Epithelial cell of proximal tubule (primary cell): ENCODE measurements at places on chromosomes 13 and 19. TPM values are rescaled to one million over a fixed set of nuclear protein-coding genes. Genes with fewer than 3 reads are reported as not detected.

Gene USE1
- total RNA-seq = 9.0 and 25.3 TPM in 2 replicates

Gene ADM5
- 1.9 and 2.8 TPM in 2 replicates for total RNA-seq

Gene ADAMTS10
- 2.0 and 4.8 TPM in 2 replicates for total RNA-seq

Gene LRRC25
- 0.06 TPM in 1 of 2 replicates, not detected in the other for total RNA-seq

DNA sequence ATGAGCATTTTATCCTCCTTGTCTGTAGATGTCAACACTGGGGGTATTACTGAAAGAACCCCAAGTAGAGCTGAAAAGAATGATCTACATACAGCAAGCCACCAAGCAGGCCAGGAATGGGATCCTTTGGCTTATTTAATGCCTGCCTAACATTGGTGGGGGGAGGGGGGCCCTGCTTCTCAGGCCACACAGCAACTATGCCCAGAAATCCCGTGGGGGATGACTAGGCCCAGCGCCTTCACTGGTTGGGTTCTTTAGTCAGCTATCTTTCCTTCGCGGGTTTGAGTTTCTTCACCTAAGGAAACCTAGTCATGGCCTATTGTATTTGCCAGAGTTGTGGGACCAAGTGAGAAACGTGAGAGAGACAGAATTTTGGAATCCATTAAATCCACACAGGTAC lies 80.5 kb downstream of the CCNA1 start:
- DNase-seq = no peak

DNA sequence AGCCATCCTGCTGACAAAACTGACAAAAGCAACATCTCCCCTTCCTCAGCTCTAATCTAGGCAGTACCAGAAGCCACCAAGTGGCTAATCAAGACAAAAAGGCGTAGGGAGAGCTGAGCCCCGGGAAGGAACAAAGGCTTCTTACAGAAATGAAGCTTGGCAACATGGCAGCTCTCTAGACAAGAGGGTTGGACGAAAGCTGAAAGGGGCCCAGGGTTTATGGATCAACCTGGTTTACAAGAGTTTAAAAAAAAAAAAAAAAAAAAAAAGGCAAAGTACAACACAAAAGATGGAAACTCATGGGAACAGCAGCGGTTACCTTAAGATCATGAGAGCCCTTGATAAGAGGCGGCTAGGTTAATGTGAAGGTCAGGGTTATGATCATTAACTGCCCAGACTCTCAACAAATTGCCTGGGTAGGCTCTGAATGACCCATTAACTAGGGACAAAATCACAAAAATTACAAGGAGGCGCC lies 14.0 kb downstream of the ZC3H4 start:
- no peak for DNase-seq

DNA sequence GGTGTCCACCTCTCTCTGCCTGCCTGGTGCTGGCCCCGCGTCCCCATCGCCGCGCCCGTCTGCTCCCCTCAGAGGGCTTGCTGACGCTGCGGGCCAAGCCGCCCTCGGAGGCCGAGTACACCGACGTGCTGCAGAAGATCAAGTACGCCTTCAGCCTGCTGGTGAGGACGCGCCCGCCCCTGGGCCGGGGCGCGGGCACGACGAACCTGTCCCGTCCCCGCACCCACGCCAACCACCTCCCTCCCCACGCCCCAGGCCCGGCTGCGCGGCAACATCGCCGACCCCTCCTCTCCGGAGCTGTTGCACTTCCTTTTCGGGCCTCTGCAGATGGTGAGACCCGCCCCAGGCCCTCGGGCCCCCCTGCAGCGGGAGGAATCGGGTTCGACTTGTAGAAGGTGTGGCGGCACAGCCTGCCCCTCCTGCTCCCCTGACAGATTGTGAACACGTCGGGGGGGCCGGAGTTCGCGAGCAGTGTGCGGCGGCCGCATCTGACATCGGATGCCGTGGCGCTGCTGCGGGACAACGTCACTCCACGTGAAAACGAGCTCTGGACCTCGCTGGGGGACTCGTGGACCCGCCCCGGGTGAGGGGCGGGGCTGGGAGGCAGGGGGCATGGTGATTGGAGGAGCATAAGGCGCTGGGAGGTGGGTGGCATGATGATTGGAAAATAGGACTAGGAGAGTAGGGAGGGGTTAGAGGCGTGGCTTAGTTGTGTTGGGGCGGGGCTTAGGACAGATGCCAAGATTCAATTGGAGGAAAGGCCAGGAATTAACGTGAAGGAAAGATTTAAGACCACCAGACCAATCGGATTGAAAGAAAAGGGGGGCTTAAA lies 6.6 kb downstream of the EPS8L1 start:
- no peak for DNase-seq

DNA sequence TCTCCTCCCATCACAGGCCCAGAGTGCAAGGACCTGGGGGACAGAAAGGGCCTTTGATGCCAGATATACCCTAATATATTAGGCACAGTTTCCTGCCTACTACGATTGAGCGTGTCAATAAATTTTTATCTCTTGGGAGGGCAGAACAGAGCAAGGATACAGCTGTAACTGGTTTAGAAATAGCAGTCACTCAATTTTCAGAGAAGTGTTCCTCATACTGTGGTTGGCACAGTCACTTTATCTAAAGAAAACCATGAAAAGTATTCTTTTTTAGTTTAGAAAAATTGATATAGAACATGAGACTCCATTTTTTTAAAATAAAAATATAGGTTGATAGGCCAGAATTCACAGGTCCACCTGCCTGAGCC lies 460 bp upstream of the ZNF155 start:
- no peak for DNase-seq

DNA sequence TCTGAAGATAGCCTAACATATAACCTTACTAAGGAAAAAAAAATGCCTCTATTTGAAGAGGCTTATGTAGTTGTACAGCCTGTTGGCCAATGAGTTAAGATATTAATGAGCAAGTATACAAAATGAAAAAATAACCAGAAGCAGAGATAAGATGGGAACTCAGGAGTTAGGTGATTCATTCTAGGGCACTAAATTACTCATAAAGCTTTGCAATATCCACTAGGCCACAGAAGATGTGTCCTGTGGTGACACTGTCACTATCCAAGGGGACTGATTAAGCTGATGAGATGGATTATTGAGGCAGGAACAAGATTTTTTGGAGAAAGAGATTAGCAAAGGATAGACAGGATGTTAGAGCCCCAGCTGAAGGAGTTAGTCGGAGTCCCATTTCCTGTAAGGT lies 99.6 kb downstream of the LIG4 start:
- no peak for DNase-seq

- no peak for DNase-seq
These were observed 26.7 kb downstream of the FLT1 start for GRCh38 chr13:28468023-28468915.

GRCh38 chr13:43300865-43301264 lies 277.5 kb downstream of the DNAJC15 start:
- DNase-seq = no peak

DNA sequence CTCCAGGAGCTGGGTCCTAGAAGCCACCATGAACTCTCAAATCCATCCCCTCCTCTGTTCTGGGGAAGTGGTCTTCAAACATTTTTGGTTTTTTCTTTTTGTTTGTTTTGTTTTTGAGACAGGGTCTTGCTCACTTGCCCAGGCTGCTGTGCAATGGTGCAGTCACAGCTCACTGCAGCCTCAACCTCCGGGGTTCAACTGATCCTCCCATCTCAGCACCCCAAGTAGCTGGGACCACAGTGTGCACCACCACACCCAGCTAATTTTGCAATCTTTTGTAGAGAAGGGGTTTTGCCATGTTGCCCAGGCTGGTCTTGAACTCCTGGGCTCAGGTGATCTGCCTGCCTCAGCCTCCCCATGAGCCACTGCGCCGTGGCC lies 7.0 kb downstream of the BLVRB start:
- no peak for DNase-seq

DNA sequence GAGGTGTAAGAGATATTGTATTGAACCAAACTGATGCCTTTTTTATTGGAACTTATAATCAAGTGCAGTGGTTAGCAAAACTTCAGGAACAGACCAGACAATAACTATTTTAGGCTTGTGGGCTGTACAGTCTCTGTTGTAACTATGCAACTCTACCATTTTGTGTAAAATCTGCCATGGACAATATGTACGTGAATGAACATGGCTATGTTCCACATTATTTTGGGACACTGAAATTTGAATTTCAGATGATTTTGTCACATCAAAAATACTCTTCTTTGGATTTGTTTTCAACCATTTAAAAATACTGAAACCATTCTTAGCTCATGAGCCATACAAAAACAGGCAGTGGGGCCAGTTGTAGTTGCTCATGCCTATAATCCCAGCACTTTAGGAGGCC lies 27.9 kb upstream of the PEG3 start:
- DNase-seq = no peak

GRCh38 chr13:46158222-46158621 lies 23.8 kb downstream of the LCP1 start:
- no peak for DNase-seq

DNA sequence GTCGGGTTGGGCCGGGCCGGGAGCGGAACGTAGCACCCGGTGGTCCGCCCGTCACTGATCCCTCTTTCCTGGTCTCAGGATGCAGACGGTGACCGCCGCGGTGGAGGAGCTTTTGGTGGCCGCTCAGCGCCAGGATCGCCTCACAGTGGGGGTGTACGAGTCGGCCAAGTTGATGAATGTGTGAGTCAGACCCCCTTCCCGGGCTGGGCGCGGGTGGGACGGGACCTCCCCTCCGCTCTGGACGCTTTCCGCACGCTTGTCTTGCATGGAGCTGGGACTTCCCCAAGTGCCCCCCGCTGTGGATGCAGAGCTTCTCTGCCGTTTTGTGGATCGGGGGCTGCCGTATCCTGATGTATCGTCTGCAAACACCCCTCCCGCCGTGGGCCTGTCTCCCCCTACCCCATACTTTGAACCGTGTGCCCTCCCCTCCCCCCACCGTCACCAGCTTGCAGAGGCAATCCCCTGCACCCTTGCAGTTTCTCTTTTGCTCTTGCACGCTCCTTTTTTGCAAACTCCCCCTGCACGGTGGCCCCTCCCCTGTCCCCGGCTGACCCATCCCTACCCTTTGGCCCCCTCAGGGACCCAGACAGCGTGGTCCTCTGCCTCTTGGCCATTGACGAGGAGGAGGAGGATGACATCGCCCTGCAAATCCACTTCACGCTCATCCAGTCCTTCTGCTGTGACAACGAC lies 669 bp downstream of the GADD45B start:
- no peak for DNase-seq

Gene SIGLECL1
- total RNA-seq = not detected in 2 replicates
